Large intestine (tissue), 12 donors: ENCODE measurements at places on chromosomes 12 and 14. TPM values are rescaled to one million over a fixed set of nuclear protein-coding genes. Genes with fewer than 3 reads are reported as not detected.

- DNase-seq, result no peak
- peaks cover 18% of the 10 kb centered on the region for H3K36me3 ChIP-seq
- no peaks in the 10 kb centered on the region for H3K4me1 ChIP-seq
- H3K4me3 ChIP-seq, result no peak overlapping the region
Observed at GRCh38 chr12:11664101-11664500, 14.6 kb downstream of the ETV6 start.

- DNase-seq, result no peak
- no peaks in the 10 kb centered on the region for H3K36me3 ChIP-seq
- no peak overlapping the region for H3K27ac ChIP-seq
- H3K4me1 ChIP-seq, result no peaks in the 10 kb centered on the region
Observed at GRCh38 chr14:102272392-102272791, 32.6 kb downstream of the MOK start.

- H3K4me3 ChIP-seq, result no peak overlapping the region
- H3K4me1 ChIP-seq, result no peaks in the 10 kb centered on the region
- no peaks in the 10 kb centered on the region for H3K27me3 ChIP-seq
Observed at GRCh38 chr14:104888489-104889374, 23.7 kb downstream of the CEP170B start.

DNA sequence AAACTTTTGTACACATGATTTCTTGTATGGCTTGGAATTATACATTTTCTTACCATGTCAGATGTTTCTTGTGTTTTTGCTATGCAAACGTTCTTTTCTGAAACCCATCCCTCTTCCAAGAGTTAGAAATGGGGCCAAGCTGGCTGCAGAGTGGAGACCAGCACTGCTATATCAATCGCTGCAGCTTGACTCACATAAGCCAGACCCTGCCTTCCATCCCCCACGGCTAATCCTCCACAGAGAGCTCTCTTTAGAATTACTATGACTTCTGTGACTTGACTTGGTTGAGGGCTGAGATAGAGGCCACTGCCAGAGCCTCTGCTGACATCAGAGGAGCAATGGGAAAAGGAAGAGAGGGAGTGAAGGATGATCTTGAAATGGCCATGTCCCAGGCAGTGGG, 147.9 kb downstream of the DACT1 start:
- no peak for DNase-seq
- H3K27me3 ChIP-seq, result no peaks in the 10 kb centered on the region
- no peak overlapping the region for H3K27ac ChIP-seq
- no peaks in the 10 kb centered on the region for H3K36me3 ChIP-seq

- no peaks in the 10 kb centered on the region for H3K4me1 ChIP-seq
- no peak overlapping the region for H3K4me3 ChIP-seq
- DNase-seq, result no peak
- H3K27ac ChIP-seq, result no peak overlapping the region
- peaks cover 36% of the 10 kb centered on the region for H3K27me3 ChIP-seq
Observed at GRCh38 chr12:107779077-107779831, 4.8 kb downstream of the ASCL4 start.

GRCh38 chr12:71748081-71748850, 6.4 kb upstream of the RAB21 start:
- no peak for DNase-seq
- no peaks in the 10 kb centered on the region for H3K4me1 ChIP-seq
- H3K36me3 ChIP-seq, result no peaks in the 10 kb centered on the region
- H3K4me3 ChIP-seq, result no peak overlapping the region

DNA sequence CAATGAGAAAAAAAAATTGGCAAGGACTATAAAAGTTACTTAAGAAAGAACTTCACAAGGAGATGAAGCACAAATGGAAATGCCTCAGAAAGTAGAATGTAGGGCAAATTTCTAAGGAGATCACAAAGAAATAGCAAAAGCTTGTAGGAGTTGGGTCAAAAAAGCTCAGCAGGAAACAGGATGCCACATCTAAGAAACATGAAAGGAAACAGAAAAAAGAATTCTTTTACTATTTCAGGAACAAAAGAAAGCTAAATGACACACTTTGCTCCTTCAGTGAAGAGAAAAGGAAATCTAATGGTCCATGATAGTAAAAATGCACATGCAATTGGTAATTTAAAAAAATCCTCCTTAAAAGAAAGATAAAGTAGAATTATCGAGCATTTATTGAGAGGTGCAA, 452.1 kb upstream of the GARIN6 start:
- H3K36me3 ChIP-seq, result no peaks in the 10 kb centered on the region
- H3K4me3 ChIP-seq, result no peak overlapping the region
- DNase-seq, result no peak
- H3K4me1 ChIP-seq, result no peaks in the 10 kb centered on the region
- H3K27me3 ChIP-seq, result no peaks in the 10 kb centered on the region

GRCh38 chr12:47886510-47887240, 18.1 kb downstream of the VDR start:
- DNase-seq, result no peak
- H3K4me3 ChIP-seq, result no peak overlapping the region
- H3K27ac ChIP-seq, result no peak overlapping the region
- H3K27me3 ChIP-seq, result no peaks in the 10 kb centered on the region
- peaks cover 42% of the 10 kb centered on the region for H3K4me1 ChIP-seq
- no peaks in the 10 kb centered on the region for H3K36me3 ChIP-seq

DNA sequence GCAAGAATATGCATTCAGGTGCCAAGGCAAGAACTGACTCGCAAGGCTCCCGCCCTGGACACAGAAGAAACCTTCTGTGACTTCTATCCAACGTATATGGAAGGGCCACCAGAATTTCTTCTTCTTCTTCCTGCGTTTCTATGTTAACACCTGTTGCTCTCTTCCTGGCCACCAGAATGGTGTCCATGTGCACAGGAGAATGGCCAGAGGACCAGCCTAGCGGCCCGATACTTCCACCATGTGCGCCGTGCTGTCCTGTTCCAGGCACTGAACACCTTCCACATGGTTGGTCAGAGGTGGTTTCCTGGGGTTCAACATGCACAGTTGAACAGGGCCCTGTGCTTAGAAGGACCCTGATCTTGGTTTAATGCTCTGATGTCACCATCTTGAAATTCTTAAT, 455.8 kb downstream of the BCL11B start:
- no peaks in the 10 kb centered on the region for H3K36me3 ChIP-seq
- no peak overlapping the region for H3K4me3 ChIP-seq
- no peak for DNase-seq
- H3K4me1 ChIP-seq, result no peaks in the 10 kb centered on the region
- H3K27me3 ChIP-seq, result no peaks in the 10 kb centered on the region

DNA sequence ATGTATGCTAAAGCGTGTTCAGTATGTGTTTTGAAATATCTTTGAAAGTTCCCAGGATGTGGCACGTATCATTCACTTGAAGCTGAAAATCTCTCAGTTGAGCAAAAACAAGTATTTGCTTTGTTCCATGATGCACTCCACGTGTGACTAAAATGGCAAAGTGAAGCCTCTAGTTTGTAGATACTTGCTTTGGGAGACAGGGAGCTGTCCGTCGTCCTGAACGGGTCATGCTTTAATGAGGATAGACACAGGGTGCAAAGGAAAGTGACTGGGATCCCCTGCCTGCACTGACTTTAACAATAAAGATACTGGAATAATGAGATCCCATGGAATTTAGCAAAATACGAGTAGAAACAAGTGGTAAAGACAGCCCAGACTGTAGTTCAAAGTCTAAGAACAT, 991.4 kb downstream of the NRXN3 start:
- H3K27me3 ChIP-seq, result no peaks in the 10 kb centered on the region
- no peak overlapping the region for H3K27ac ChIP-seq
- peak; percentile 33 for DNase-seq
- no peaks in the 10 kb centered on the region for H3K36me3 ChIP-seq
- no peak overlapping the region for H3K4me3 ChIP-seq
- no peaks in the 10 kb centered on the region for H3K4me1 ChIP-seq

The CMA1 gene
- not detected for polyA plus RNA-seq

The TXNDC16 gene
- 12.7 TPM for polyA plus RNA-seq

The PTGES3 gene
- 238 TPM for polyA plus RNA-seq
